Daoy (cell line): ENCODE measurements at places on chromosomes 5 and 9. TPM values are rescaled to one million over a fixed set of nuclear protein-coding genes. Genes with fewer than 3 reads are reported as not detected.

Gene GABBR2
- total RNA-seq: 0.74 and 1.5 TPM in 2 replicates

Gene GRXCR2
- not detected in 2 replicates for total RNA-seq

Gene WDR38
- 0.12 TPM in 1 of 2 replicates, not detected in the other for total RNA-seq

Gene ABO
- total RNA-seq: not detected in 2 replicates

Gene PBX3
- 30.6 and 51.9 TPM in 2 replicates for total RNA-seq

Gene SUSD3
- total RNA-seq: 0.40 and 1.3 TPM in 2 replicates

Gene OCLN
- total RNA-seq: 30.8 and 39.0 TPM in 2 replicates

Gene BOD1
- total RNA-seq: 87.7 and 93.3 TPM in 2 replicates

Gene SLC24A2
- total RNA-seq: 0.21 TPM in 1 of 2 replicates, not detected in the other

Gene LCN2
- not detected in 2 replicates for total RNA-seq

Gene STKLD1
- total RNA-seq: 0.17 and 1.6 TPM in 2 replicates

Gene PKD2L2
- not detected in 2 replicates for total RNA-seq

Gene C6
- not detected in 2 replicates for total RNA-seq

Gene SHISAL2B
- total RNA-seq: not detected in 2 replicates

Gene ELAVL2
- total RNA-seq: not detected in 2 replicates

Gene IFNA13
- total RNA-seq: not detected in 2 replicates

Gene GFPT2
- total RNA-seq: 124 and 133 TPM in 2 replicates

Gene TRIP13
- total RNA-seq: 83.4 and 88.9 TPM in 2 replicates

Gene GPR151
- not detected in 2 replicates for total RNA-seq

Gene HTR1A
- total RNA-seq: not detected in 2 replicates

Gene ANKRD18B
- total RNA-seq: 4.2 and 16.5 TPM in 2 replicates

Gene GLDC
- 4.6 and 16.3 TPM in 2 replicates for total RNA-seq

Gene DNAI1
- total RNA-seq: not detected in 2 replicates

Gene PTBP3
- total RNA-seq: 55.7 and 68.8 TPM in 2 replicates

Gene LECT2
- total RNA-seq: not detected in 2 replicates

Gene PCDHGB7
- 0.06 and 0.17 TPM in 2 replicates for total RNA-seq

Gene ANKRD20A1
- 0.15 and 1.3 TPM in 2 replicates for total RNA-seq

Gene TAS2R1
- not detected in 2 replicates for total RNA-seq

Gene SEMA5A
- total RNA-seq: 0.21 and 0.23 TPM in 2 replicates

Gene TMEFF1
- 0.83 and 2.1 TPM in 2 replicates for total RNA-seq

Gene LRRC19
- not detected in 2 replicates for total RNA-seq

Gene FBXW5
- 98.8 and 99.2 TPM in 2 replicates for total RNA-seq

Gene ZNF883
- 5.3 and 6.5 TPM in 2 replicates for total RNA-seq

Gene FGD3
- total RNA-seq: 0.06 and 0.65 TPM in 2 replicates

Gene LRRC26
- not detected in 2 replicates for total RNA-seq

Gene HAUS6
- 22.8 and 29.3 TPM in 2 replicates for total RNA-seq

Gene CERCAM
- total RNA-seq: 16.6 and 22.0 TPM in 2 replicates

Gene DENND1A
- total RNA-seq: 9.9 and 13.5 TPM in 2 replicates

Gene CCDC192
- total RNA-seq: not detected in 2 replicates
